ENCODE measurements at places on chromosomes 4 and X. TPM values are rescaled to one million over a fixed set of nuclear protein-coding genes. Genes with fewer than 3 reads are reported as not detected.
A peak's percentile ranks its signal among the peaks of the same experiment; 100 is the strongest.

GRCh38 chr4:183264614-183265013, 55.5 kb downstream of the CLDN22 start:
- no peak for DNase-seq

DNA sequence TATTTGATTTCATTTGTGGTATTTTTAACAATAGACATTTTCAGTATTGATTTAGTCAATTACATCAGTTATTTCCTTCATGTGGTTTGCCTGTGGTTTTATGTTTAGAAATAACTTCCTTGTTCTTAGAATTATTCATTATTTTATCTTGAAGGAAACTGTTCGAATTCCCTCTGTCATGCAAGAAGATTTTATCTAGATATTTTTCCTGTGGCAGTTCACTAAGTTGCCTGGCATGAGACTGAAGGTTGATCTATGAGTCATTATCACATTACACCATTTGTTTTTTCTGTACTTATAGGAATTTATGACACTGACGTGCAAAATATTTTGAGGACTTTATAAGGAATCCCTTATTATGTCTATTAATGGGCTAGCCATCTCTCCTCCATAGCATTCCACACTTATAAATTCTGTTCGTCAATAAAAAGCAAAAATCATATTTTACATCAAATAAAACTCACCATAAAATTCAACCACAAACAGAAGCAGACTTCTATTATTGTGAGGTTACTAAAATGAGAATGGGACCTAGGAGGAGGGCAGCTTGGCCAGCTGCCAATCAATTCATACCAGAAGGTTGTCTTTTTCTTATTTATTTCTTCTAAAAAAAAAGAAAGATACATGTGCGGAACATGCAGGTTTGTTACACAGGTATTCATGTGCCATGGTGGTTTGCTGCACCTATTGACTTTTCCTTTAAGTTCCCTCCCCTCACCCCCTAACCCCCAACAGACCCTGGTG, 179.0 kb downstream of the KCNIP4 start:
- DNase-seq, result peak; percentile 10

DNA sequence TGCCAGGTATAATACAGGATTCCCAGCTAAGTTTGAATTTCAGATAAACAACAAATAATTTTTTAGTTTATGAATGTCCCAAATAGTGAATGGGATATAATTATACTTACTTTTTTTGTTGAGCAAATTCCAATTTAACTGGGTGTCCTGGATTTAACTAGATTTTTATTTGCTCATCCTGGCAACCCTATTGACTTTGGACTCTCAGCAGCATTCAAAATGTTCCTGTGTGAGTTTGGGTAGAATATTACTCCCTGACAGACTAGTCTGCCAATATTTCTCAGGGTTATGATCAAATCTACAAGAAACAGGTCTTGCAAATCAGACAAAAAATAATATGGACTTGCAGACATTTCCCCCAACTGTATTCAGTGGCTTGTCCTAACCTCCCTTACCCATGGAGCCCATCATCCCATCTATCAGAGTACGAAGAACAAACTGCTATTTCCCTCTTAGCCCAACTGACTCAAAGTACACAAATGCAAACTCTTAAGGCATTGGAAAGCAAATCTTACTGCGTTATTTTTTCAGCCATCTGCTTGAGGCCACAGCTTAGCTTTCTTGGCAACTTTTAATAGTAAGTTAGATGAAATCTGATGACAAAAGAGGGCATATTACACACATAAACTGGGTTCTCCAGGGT, 20.7 kb downstream of the SETD7 start:
- no peak for DNase-seq

GRCh38 chr4:743463-744211, 38.0 kb downstream of the PCGF3 start:
- DNase-seq, result no peak

DNA sequence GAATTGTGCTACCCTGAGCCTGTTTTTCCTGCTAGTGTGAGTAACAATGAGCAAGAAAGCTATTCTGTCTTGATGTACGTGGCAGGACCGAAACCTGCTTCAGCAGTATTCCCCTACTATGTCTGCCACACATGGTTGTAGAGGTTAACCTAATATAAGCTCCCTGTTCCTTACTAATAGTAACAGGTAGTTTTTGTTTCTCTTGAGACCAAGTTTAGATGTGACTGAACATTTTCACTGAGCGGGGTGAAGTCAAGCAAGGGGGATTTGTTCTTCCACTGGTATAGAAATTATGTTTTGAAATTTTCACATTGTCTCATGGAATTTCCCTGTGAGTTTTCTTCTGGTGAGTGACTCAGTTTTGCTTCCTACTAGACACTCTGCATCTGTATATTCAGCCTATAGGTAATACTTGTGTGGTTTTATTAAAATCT, 37.3 kb downstream of the RRAGB start:
- DNase-seq, result no peak

- DNase-seq, result no peak
Observed at GRCh38 chr4:98363431-98363830, 102.2 kb downstream of the RAP1GDS1 start.

The MAGEA12 gene
- total RNA-seq, result not detected

The SPIN2B gene
- 14.0 TPM for total RNA-seq

The FGFBP2 gene
- total RNA-seq, result not detected

GRCh38 chr4:78770091-78770642, 6.0 kb upstream of the BMP2K start:
- no peak for DNase-seq

The NWD2 gene
- 1.4 TPM for total RNA-seq

The F9 gene
- total RNA-seq, result not detected

The TMEM192 gene
- 21.1 TPM for total RNA-seq

- no peak for DNase-seq
Observed at GRCh38 chr4:81040012-81040659, 9.6 kb downstream of the BMP3 start.

The MBNL3 gene
- 18.9 TPM for total RNA-seq

DNA sequence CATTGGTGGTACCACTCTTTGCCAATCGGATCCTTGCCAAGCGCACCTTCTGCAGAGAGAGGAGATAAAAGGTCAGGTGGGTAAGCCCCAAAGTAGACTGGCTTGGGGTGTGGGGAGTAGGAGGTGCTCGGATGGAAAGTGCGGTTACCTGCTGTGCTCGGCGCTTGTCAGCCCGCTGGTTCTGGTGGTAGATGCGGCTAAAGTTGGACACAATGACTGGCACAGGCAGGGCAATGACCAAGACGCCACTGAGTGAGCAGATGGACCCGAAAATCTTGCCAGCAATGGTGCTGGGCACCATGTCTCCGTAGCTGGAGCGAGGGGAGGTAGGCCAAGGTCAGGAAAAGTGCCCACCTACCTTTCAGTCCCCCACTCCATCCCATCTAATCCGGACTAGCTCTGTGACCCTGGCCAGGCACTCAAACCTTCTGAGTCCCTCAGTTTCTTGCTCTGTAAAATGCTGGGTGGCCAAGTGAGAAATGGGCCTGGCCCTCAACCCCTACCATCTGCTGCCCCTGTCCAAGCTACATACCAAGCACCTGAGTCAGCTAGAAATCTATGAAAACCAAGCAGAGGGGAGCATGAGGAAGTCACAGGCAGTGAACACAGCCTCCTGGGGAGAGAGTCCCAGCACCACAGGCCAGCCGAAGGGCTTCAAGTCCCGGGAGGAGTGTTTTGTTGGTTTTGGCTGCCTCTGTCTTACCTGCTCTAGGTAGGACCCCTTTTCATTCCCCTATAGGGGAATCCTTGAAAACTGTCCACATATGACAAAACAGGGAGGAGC, 4.7 kb downstream of the KCND1 start:
- peak; percentile 4 for DNase-seq

- no peak for DNase-seq
Observed at GRCh38 chr4:58953575-58953974, 1843.4 kb upstream of the IGFBP7 start.

DNA sequence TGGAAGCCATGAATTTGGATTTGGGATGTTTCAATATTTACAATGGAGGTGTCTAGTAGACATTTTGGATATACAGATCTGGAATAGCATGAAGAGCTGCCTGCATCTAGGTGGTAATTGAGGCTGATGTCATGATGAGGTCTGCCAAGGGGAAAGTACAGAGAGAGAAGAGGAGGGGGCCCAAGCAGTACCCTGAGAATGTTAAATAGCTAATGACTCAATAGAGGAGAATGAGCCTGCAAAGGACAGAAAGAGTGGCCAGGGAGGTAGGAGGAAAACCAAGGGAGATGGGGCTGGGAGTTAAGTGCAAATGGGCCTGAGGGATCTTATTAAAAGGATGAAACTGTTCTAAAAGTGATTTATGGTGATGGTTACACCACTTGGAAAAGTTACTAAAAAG, 182.2 kb upstream of the KIT start:
- DNase-seq, result no peak

DNA sequence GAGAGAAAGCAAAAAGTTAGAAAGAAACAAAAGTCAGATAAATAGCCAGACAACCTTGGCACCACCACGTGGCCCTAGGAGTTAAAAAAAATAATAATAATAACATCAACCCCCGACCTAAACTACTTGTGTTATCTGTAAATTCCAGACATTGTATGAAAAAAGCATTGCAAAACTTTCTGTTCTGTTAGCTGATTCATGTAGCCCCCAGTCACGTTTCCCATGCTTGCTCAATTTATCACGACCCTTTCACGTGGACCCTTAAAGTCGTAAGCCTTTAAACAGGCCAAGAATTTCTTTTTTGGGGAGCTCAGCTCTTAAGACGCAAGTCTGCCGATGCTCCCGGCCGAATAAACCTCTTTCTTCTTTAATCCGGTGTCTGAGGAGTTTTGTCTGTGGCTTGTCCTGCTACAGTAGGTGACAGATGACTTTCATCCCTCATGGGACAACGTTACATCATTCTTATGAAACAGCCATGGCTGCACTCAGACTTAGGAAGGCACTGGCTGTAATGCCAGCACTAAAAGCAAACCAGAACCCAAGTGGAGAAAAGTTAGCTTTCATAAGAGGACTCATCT, 520 bp downstream of the ACOX3 start:
- no peak for DNase-seq

The KIT gene
- not detected for total RNA-seq

The DYNLT3 gene
- 28.0 TPM for total RNA-seq

The SMS gene
- total RNA-seq, result 225 TPM

DNA sequence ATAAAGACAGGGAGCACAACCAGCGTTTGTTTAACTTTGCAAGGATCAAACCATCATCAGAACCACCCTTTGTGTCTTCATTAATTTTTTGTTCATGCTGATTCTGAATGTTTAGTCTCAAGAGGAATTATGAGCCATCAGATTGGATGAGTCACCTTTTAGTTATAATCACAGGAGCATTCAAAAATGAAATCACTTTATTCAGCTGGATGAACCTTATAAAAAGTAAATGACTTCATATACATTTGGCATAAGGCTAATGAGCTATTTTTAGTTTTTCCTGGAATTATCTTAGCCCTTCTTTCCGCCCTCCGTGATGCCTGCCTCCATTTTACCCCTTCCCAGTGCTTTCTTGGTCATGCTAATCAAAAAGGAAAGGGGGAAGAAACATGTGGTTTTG, 103.6 kb downstream of the SORBS2 start:
- no peak for DNase-seq

GRCh38 chr4:37865450-37865849, 25.4 kb upstream of the TBC1D1 start:
- DNase-seq, result no peak

The SHROOM2 gene
- 14.1 TPM for total RNA-seq

DNA sequence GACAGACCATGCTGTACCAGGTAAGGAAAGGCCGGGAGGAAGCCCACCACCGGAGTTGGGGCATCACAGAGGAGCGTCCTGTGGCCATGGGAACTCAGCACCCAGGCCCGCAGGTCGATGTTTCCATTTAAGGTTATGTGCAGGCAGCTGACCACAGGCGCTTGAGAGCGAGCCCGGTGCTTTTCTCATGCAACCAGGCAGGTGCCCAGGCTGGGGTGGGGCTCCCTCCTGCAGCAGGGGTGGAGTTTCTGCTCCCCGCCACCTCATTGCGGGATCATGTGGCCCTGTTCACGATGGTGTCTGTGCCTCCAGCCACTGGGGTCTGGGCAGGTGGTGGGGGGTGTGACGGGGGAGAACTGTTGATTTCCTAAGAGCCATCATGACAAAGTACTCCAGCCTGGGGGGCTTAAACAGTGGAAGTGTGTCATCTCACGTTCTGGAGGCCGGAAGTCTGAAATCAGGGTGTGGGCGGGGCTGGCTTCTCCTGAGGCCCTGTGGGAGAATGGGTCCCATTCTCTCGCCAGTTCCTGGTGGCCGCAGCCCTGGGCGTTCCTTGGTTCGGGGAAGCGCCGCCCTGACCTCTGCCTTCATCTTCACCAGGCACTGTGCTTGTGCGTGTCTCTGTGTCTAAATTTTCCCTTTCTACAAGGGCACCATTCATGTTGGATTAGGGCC, 60.9 kb downstream of the CPZ start:
- no peak for DNase-seq

All from Calu3 (cell line).